Activated T-cell treated with anti-CD3 and anti-CD28 coated beads, Interleukin-2, amount 50 U/mL, for 72 hours (primary cell): ENCODE measurements at places on chromosomes 6 and 20.
A peak's percentile ranks its signal among the peaks of the same experiment; 100 is the strongest.

DNA sequence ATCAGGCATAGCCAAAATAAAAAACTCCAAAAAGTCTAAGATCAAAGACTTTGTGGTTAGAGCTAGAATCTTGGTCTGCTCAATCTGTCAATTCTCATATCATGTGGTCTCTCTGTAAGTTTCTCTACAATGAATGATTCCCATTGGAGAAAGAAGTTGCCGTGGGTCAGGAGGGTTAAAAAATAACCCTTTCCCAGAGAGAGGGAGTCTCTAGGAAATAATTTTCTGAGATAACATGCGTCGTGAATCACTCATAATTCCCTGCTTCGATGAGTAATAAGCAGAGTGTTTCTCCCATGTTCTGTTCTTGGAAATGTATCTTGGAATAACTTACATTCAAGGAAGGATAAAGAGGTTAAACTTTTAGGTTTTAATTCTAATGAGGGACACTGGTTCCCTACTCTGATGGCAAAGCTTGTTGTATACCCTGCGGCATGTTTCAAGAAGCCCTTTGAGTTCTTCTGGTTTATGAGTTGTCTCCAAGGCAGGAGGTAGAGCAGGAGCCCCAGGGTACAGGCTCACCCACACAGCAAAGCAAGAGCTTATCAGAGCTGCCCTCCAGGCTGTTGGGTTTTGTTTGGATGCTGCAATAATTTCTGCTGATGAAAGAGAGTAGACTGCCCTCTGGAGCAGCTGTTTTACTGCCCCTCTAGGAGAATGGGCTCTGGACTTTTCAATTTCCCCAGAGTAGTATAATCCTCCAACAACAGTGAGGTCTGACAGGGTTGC lies 599.1 kb downstream of the QKI start:
- DNase-seq: no peak

DNA sequence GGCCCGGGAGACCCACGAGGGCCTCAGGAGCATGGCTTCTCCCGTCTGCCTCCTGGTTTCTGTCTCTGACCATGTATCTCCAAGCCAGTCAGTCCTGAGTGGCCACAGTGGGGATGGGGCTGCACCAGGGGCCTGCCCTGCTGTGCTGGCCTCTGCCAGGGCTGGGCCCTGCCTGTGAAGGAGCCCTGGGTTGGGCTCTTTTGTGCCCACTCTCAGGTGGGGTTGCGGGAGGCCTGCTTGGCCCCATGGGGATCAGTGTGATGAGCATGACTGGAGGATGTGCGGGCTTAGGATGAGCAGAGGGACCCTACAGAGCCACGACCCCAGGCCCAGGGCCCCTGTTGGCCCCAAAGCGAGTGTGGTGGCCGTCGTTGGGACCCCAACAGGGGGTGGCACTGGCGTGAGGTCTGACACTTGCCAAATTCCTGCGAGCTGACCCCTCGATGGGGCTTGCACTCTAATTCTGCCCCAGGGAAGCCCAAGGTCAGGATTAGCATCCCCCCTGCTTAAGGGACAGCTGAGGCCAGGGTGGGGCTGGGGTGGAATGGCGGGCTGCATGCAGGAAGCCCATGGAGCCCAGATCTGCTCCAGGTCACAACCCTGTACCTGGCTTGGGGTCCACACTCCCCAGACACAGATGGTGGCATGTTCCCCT lies 90.0 kb upstream of the BHLHE23 start:
- DNase-seq: no peak

DNA sequence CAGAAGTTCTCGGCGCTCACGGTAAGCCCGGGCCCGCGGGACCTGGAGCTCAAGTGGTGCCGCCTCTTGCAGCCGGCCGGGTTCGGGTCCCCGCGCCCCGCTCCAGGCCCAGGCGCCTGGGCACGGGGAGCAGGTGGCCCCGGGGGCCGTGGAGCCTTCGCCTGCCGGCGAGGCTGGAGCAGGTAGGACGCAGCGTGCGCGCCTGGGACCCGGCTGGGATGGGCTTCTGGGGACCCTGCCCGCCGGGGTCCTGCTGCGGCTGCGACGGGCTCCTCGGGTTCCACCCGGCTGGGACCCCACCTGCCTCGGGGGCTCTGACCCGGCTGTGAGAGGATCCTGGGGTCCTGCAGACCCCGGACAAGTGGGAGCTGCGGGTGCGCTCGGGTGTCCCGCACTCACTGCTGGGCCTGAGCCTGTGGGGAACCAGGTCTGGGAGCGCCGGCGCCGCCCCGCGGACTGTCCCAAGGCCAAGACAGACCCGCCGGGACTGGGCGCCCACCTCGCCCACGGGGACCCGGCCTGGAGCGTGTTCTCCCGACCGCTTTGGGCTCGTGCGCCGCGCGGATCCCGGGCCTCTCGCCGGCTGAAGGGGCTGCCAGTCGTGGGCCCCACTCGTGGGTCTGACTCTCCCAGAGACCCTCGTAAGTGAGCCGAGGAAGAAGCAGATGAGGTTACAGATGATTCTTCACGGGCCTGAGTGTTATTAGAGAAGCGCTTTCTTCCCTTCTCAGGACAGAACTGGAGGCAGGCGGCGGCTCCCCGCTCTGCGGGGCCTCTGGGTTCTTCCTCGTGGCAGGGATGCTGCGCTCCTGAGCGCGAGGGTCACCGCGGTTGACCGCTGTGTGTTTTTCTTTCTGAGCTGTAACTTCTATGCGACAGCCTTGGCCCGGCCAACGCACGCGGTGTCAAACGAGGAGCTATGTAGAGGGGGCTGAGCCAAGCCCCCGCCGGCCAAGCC lies 729 bp downstream of the SMOC2 start:
- no peak for DNase-seq

DNA sequence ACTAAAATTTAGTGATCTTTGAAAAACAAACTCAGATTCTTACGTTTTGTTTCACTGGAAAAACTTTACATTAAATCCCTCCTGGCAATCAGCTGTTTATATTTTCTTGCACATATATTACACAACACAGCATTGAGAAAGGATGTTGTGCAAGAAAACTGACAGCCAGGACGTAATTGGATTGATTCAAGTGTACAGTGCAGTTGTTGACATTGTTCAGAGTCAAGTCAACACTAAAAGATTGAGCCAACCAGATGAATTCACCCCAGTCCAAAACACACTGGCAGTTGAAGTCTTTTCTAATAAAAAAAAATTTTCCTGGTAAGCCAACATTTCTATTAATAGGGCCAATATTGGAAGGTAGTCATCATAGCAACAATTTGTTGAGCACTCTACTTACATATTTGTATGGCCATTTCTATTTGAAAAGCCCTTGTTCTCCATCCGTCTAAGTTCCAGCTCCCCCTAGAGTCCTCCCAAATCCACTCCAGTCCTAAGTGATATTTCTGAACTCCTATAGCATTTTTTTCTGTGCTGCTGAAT lies 20.9 kb upstream of the VNN1 start:
- no peak for DNase-seq

DNA sequence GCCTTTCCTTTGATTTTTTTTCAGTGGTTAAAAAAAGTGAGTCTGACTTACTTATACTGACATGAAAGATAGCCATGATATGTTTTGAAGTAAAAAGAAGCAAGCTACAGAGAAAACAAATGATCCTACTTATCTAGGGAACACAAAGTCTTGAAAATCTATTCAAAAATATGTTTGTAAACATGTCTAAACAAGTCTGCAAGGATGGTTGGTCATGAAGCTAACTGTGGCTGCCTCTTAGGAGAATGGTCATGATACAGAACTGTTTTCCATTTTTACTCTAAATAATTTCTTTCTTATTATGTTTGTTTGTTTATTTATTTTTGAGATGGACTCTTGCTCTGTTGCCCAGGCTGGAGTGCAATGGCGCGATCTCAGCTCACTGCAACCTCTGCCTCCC lies 21.5 kb downstream of the FERMT1 start:
- DNase-seq: no peak

DNA sequence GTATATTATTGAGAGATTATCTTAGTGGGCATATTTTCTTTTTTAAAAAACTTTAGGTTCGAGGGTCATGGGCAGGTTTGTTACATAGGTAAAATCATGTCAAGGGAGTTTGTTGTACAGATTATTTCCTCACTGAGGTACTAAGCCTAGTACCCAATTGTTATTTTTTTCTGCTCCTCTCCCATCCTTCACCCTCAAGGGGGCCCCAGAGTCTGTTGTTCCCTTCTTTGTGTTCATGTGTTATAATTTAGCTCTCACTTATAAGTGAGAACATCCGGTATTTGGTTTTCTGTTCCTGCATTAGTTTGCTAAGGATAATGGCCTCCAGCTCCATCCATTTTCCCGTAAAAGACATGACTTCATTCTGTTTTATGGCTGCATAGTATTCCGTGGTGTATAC lies 247.9 kb upstream of the RAB32 start:
- DNase-seq: no peak

DNA sequence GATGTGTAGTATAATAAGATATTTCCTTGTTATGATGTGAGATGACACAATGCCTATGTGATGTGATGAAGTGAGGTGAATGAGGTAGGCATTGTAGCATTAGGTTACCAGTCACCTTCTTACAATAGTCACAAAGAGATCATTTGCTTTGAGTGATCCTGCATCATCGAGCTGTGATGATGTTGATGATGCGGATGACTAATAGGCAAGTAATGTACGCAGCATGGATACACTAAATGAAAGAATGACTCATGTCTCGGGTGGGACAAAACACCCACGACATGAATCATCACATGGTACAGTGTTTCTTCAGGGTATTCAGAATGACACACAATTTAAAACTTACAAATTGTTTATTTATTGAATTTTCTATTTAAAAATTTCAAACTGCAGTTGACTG lies 806.3 kb upstream of the GJE1 start:
- DNase-seq: peak; percentile 64
